Uterus (tissue), 4 donors: ENCODE measurements at places on chromosomes 7 and 10.

DNA sequence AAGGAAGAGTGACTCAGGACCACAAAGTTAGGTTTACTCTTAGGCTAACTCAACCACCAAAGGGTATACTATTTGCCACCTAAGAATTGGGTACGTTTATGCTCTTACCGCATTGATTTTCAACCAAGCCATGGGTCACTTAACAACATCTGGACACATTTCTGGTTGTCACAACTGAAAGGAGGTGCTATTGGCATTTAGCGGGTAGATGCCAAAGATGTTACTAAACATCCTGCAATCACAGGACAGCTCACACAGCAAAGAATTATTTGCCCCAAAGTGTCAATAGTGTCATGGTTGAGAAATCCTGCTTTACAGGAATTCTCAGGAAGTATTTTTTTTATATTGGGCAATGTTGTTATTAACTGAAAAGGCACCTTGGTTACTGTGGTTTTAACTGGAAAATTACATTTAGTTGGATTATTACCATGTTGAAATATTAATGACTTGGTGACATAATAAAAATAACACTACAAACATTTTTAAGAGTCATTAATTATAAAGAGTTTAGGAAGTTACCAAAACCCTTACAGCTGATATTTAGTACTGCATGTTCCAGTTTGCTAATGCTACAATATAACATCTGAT, 185.0 kb upstream of the TMEM196 start:
- H3K4me3 ChIP-seq: no peak overlapping the region
- H3K27ac ChIP-seq: no peak overlapping the region
- no peaks in the 10 kb centered on the region for H3K4me1 ChIP-seq
- H3K36me3 ChIP-seq: no peaks in the 10 kb centered on the region
- no peak for DNase-seq
- no peaks in the 10 kb centered on the region for H3K27me3 ChIP-seq

GRCh38 chr7:69204943-69205342, 393.3 kb upstream of the AUTS2 start:
- H3K27me3 ChIP-seq: no peaks in the 10 kb centered on the region
- H3K4me1 ChIP-seq: no peaks in the 10 kb centered on the region
- H3K4me3 ChIP-seq: no peak overlapping the region

DNA sequence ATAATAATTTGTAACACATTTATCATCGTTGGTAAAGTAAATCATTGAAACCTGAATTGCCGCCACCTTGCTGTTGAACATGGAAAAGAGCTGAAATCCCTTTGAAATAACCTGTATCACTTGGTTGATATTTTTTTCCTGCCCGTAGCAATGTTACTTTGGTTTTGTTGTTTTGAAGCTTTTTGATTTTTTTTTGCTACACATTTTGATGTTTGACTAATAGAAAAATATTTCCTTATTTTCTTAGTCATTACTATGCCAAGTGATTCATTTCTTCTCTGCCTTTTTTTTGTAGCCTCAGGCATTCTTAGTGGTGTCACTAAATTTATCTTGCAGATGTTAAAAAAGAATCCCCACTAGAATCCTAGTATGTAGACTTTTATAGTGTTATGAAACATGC, 235.1 kb upstream of the MEOX2 start:
- H3K4me1 ChIP-seq: no peaks in the 10 kb centered on the region
- H3K4me3 ChIP-seq: no peak overlapping the region
- H3K36me3 ChIP-seq: no peaks in the 10 kb centered on the region
- no peak overlapping the region for H3K27ac ChIP-seq

DNA sequence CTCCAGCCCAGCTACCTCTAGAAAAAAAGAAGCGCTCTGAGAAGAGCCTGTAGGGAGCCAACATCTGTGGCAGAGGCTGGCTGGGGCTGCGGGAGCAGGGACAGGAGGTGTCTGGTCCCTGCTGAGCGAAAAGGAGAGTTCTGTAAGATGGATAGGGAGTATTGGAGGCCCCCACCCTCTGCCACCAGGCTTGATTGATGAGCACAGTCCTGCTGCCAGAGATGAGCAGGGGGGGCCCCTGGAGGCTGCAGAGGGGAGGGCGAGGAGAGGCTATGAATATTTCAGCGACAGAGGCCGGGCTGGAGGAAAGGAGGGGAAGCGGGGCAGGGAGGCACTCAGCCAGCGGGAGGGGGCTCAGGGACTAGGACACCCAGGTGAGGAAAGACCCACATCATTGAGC, 44.5 kb upstream of the HSPB1 start:
- no peak for DNase-seq
- H3K36me3 ChIP-seq: no peaks in the 10 kb centered on the region
- H3K4me3 ChIP-seq: no peak overlapping the region
- H3K4me1 ChIP-seq: no peaks in the 10 kb centered on the region

GRCh38 chr10:124560377-124561105, 98.9 kb downstream of the LHPP start:
- peak overlapping the region; percentile 99 for H3K27ac ChIP-seq
- H3K27me3 ChIP-seq: no peaks in the 10 kb centered on the region
- H3K4me3 ChIP-seq: no peak overlapping the region
- H3K4me1 ChIP-seq: peaks cover 24% of the 10 kb centered on the region
- DNase-seq: peak; percentile 95

- no peaks in the 10 kb centered on the region for H3K36me3 ChIP-seq
- no peaks in the 10 kb centered on the region for H3K4me1 ChIP-seq
- DNase-seq: no peak
- H3K27ac ChIP-seq: no peak overlapping the region
Measured at GRCh38 chr10:114678820-114679219, 20.7 kb upstream of the ABLIM1 start.

DNA sequence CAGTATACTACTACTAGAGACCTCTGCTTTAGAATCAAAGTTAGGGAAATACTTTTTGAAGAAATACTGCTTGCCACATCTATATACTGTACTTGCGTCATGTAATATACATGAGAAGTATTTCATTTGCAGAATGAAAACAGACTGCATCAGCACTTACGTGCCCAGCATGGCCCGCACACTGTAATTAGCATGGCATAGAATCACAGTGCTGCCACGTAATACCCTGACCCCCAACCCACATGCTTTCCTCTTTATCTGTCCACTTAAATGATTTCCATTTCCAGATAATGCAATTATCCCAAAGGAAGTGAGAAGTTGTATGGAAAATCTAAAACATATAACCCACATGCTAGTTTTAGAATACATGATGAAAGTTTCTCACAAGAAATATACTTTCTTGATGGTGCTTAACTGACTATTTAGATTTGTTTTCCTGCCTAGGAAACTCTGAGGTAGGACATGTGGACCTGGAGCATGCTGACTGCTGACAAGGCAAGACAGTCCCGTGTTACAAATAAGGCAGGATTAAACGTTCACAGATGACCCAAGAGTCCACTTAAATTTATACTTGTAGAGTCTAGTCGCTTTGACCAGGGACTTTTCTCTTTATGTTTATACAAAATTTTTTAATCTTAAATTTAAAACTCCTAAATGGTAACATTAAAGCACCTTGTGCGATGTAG, 12.6 kb downstream of the USP6NL start:
- no peak for DNase-seq
- no peak overlapping the region for H3K4me3 ChIP-seq
- no peaks in the 10 kb centered on the region for H3K4me1 ChIP-seq
- H3K27me3 ChIP-seq: no peaks in the 10 kb centered on the region

GRCh38 chr7:122790132-122790531, 87.4 kb upstream of the RNF148 start:
- H3K4me3 ChIP-seq: no peak overlapping the region
- DNase-seq: no peak
- no peak overlapping the region for H3K27ac ChIP-seq
- H3K36me3 ChIP-seq: no peaks in the 10 kb centered on the region

DNA sequence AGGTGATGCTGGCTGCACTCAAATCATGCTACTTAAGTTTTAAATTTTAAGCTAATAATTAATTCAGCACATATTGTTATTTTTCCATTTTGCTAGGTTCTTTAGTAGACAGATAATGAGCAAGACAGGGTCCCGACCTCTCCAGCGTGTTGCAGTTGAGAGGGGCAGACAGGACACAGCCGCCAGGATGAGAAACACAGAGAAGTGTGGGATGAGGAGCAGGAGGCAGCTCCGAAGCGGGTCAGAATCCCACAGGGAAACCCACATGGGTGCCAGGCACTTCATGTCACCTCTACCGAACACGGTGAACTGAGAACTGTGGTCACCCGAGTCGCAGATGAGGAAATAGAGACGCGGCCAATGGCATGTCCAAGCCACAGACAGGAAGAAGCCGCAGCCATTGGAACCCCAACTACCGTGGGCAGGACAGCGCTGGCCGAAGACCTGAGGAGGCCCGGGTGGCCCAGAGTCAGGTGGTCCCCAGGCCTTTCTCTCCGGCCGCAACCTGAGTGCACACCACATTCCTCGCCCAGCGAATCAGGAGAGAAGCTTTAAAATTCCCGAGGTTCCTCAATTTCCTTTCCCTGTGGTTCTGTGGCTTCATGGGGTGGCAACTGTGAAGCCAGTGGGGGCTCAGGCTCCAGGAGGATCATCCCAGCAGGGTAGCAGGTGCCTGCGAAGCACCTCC, 213.0 kb downstream of the DNAJB6 start:
- no peaks in the 10 kb centered on the region for H3K4me1 ChIP-seq
- no peak overlapping the region for H3K27ac ChIP-seq
- no peaks in the 10 kb centered on the region for H3K36me3 ChIP-seq
- DNase-seq: no peak
- H3K4me3 ChIP-seq: no peak overlapping the region
